NCI-H510A (cell line): ENCODE measurements at places on chromosomes 1 and 21.

DNA sequence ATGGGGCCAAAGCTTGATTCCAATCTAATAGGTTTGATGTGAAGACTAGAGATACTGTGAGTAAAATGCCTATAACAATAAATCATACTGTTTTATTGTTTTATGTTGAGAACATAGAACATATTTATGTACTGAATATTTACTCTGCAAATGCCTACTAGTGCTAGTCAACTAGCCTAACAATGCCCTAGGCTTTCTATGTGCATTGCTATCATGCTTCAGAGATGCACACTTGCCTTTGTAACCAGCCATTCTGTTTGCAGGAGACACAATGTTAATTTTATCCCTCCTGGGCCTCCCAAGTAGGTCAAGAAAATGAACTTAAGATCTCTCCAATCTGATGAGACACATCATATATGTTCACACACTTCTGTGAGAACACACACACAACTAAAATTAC, 530.8 kb upstream of the BEND5 start:
- DNase-seq = no peak

DNA sequence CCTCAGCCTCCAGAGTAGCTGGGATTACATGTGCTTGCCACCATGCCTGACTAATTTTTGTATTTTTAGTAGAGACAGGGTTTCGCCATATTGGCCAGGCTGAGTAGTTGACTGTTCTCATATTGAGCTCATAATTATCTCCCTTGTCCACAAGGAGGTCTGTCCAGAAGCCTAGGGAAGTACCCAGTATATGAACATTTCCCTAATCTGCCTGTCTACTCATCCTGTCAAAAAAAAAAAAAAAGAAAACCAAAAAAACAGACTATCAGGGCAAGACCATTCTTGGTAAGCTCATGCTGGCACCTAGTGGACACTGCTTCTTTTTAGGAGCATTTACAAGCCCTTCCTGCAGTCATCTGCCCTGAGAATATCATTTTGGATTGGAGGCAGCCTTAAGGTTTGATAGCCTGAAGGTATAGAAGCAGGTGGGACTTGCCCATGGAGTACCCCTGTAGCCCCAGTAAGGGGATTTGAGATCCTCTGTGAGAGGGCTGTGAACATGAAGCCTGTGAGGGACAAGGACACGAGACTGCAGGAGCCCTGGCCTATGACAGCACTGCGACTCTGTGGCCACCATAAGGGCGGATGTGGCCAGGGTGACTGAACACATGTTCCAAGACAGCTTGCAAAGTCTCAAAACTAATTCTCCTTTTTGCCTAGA, 10.8 kb upstream of the DUSP12 start:
- no peak for DNase-seq

- no peak for DNase-seq
Measured at GRCh38 chr1:74773582-74773981, 40.6 kb downstream of the TYW3 start.

DNA sequence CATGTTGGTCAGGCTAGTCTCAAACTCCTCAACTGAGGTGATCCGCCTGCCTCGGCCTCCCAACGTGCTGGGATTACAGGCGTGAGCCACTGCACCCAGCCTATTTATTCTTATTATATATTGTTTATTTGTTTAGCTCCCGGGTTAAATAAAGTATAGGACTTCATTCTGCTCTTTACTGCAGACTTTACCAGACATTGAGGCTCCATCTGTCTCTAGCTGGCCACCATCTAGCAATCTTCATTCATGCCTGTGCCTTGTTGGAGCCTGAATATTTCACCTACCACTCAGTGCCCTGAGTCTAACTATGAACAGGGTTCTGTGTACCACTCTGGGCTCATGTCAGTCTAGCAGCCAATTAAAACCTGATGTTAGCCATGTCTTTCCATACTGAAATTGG, 2.1 kb upstream of the DDAH1 start:
- no peak for DNase-seq

- DNase-seq = peak; percentile 100
Measured at GRCh38 chr1:9900142-9901043, 9.7 kb downstream of the CTNNBIP1 start.

- DNase-seq = no peak
Measured at GRCh38 chr1:224168859-224169380, 14.1 kb upstream of the DEGS1 start.

DNA sequence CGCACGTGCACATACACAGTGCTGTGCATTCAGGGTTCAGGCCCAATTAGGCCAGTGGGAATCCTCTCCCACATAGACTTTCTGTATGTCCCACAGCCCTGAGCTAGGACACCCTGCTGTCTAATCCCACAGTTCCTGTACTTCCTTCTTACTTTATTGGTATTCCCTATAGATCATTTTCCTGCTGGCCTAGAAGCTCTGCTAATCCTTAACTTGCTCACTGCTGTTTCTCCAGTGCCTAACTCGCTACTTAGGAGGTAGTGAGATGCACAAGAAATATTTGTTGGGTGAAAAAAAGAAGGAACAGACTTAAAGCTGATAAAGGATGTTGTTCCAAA, 34.1 kb upstream of the FHAD1 start:
- no peak for DNase-seq

GRCh38 chr1:161342821-161343220, 24.9 kb downstream of the CFAP126 start:
- no peak for DNase-seq

DNA sequence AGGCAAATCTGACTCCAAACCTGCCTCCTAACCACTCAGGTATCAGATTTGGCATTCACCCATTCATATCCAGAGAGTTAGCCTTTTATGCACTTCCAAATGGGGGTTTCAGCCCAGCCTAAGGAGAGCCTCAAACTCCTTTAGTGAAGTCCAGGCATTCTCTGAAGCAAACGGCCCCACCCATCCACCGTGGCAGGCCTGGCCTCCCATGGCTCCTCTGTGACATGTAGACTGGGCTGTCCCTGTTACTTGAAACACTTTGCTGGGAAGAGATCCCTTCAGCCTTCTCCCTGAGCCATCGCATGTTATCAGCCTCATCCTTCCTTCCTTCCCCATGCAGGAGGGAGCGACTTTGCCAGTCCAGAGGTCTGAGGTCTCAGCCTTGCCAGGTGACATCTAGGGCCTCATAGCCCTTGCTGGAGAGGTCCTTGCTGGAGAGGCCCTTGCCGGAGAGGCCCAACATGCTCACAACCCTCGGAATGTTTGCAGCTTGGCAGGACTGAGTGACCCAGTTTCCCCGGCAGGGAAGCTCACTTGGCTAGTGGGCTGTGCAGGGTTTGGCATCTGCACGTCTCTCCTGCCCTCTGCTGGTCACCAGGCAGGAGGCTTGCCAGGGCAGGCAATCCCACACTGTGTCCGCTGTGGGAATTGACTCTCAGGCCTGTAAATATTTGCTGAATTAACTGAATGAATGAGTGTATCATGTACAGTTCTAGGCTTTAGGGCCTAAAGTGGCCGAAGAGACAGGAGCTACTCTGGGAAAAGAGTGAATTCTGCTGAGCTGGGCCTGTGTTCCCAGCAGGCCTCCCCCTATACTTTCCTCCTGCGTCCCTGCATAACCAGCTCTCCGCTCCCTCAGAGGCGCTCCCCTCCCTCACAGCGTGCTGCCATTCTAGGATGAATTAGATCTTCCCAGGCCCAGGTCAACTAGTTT, 26.7 kb upstream of the RBM15 start:
- peak; percentile 53 for DNase-seq

DNA sequence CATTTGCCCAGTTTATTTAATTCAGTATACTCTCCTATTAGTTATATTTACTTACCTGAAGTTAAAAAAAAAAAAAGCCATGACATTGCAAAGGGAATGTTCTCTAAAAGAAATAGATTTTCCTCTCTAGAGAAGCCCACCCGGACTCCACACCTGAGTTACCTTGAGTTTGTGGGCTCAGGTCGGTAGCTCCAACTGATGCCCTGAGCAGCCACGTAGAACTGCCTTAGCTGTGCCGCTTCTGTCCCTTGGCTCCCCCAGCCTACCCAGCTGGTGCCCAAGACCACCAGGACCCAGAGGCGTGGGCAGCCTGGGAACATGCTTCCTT, 250 bp downstream of the F5 start:
- no peak for DNase-seq

- no peak for DNase-seq
Measured at GRCh38 chr1:208329300-208329699, 85.1 kb upstream of the PLXNA2 start.

GRCh38 chr1:220924331-220924970, 45.2 kb downstream of the HLX start:
- no peak for DNase-seq

DNA sequence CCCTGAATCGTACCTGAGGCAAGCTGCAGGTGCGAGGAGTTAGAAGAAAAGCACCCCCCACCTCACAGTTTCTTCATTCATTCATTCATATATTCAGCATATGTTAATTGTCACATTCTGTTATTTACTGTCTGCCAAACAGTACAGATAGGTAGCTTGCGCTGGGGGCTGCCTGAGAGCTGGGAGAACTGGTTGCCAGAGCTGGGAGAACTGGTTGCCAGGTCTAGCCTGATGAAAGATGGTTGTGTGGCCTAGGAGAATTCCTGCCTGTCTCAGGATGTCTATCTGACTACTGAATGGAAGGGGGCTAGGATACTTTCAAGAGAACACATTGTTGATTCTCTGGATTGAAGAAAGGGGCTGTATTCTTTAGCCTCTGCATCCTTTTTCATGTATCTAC, 225.9 kb upstream of the POU3F1 start:
- no peak for DNase-seq

DNA sequence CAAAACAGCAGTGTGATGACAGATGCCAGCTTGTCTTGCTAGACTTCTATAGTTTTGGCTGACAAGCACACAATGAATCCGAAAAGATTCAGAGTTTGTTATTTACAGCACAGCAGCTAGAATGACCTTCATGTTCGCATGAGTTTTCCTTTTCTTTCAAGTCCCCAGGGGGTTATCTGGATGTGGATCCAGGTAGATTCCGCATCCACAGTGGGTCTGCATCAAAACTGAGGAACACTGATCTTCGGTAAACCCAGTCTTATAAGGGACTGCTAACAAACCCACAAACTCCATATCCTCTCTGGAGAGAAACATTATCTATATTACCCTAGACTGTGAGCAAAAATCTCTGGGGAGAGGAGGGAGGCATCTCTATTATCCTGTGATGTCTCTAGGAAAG, 69.0 kb upstream of the DEPDC1 start:
- DNase-seq = no peak

GRCh38 chr1:155177918-155178281, 4.3 kb downstream of the TRIM46 start:
- DNase-seq = no peak

DNA sequence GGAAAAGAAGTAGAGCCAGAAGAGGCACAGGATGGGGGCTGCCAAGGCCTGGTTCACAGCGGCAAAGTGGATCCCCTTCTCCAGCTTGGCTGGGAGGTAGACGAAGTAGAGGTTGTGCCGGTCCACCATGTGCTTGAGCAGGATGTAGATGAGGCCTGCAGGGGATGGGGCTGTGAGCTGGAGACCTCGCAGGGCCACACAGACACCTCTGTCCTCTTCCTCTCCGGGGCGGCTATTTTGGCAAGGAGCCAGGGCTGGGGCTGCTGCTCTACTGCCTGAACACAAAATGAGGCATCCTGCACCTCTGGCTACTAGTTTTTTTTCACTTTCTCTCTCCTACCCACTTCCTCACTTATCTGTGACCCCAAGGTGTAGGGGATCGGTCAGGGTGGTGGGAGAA, 32.3 kb downstream of the TMEM63A start:
- no peak for DNase-seq

GRCh38 chr21:34595457-34595856, 19.5 kb downstream of the RCAN1 start:
- DNase-seq = no peak

GRCh38 chr1:210669951-210670350, 341.2 kb downstream of the HHAT start:
- DNase-seq = peak; percentile 16

- no peak for DNase-seq
Measured at GRCh38 chr21:42360317-42360716, 6.0 kb downstream of the TFF1 start.

GRCh38 chr1:159920651-159921050, 4.7 kb downstream of the TAGLN2 start:
- DNase-seq = no peak

GRCh38 chr1:198655459-198656121, 16.8 kb downstream of the PTPRC start:
- no peak for DNase-seq

- no peak for DNase-seq
Measured at GRCh38 chr1:113659035-113659434, 100.3 kb downstream of the PHTF1 start.

GRCh38 chr1:25858494-25858893, 763 bp downstream of the AUNIP start:
- no peak for DNase-seq

DNA sequence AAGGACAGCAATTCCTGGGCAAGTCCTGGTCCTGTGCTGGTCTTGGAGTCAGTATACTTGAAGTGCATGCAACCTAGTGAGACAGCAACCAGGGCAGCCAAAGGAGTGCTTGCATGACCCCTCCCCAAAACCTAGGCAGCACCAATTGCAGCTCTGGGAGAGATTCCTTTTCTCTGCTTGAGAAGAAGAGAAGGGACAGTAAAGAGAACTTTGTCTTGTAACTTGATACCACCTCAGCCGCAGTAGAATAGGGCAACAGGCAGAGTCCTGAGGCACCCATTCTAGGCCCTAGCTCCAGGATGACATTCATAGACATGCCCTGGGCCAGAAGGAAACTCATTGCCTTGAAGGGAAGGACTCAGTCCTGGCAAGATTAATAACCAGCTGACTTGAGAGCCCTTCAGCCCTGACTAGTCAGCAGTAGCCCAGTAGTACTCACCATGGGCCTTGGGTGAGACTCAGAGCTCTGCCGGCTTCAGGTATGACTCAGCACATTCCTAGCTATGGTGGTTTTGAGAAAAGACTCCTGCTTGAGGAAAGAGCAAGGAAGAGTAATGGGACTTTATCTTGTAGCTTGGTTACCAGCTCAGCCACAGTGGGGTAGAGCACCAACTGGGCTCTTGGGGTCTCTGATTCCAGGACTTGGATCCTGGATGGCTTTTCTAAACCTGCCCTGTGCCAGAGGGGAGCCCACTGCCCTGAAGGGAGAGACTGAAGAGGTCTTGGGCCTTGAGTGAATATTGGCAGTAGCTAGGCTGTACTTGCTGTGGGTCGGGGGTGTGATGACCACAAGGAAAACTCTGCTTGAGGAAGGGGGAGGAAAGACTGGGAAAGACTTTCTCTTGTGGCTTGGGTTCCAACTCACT, 51.7 kb upstream of the ACADM start:
- no peak for DNase-seq

GRCh38 chr1:54156201-54156600, 3.4 kb upstream of the CDCP2 start:
- DNase-seq = no peak

GRCh38 chr1:64967381-64967780, 1.0 kb upstream of the JAK1 start:
- DNase-seq = no peak
